ENCODE measurements at places on chromosomes 6 and 20.

DNA sequence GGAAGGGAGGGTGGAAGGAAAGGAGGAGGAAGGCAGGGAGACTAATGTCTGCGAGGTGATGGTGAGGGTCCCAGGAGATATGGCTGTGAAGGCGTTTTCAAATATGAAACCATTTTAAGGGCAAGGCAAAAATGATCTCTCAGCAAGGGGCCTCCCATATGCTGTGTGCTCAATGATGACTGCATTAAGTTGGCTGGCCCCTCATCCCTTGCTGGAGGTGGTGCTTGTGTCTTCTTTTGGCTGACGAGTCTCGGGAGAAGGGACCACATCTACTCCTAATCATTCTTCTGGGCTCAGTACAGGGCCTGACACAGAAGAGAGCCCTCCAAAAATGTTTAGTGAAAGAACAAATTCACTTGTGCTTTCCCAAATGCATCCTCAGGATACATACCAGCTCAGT lies 23.0 kb upstream of the MRPS18A start:
- no peak for DNase-seq

GRCh38 chr6:149909701-149910470 lies 12.0 kb upstream of the RAET1E start:
- no peak for DNase-seq

DNA sequence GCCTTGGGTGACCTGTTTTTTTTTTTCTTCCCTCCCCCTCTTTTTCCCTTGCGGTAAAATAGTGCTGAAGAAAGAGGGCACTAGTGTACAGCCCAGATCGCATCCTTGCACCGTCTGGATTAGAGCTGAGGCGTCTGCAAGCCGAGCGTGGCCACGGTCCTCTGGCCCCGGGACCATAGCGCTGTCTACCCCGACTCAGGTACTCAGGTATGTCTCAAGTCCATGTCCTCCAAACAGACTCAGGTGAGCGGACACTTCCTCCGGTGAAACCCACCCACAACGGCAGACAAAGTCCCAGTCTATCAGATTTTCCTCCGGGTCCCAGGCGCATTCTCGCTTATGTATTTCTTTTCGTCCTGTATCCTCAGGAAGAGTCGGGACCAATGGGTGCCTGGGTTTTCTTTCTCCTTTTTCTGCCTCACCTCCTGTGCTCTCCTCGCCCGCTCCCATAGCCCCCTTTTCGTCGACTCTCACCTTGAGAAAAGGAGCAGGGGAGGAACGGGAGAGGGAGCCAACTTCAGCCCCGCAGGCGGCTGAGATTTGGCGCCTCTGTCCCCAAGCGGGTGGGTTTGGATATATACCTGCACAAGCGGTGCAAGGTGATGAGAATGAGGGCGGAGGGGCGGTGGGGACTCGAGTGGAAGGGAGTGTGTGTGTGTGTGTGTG lies 1.1 kb upstream of the GRM1 start:
- DNase-seq: no peak

DNA sequence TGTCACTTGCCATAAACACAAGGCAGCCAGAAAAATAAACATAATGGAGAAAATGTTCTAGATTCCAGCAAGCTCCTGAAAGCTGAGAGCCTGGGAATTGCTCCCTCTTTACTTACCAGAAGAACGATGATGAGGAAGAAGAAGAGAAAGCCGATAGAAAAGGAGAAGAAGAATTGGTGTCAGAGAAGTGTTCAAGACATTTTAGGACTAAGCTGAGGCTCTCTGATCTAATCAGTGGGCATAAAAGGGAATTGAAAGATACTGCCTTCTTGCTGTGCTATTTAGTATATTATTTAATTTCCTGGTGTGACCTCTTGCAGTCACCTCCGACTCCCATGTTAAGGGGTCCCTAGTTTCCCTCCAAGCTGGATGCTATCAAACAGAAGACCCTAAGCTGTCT lies 316.6 kb upstream of the JARID2 start:
- DNase-seq: peak; percentile 17

GRCh38 chr6:16184129-16184528 lies 54.3 kb upstream of the GMPR start:
- DNase-seq: peak; percentile 73

DNA sequence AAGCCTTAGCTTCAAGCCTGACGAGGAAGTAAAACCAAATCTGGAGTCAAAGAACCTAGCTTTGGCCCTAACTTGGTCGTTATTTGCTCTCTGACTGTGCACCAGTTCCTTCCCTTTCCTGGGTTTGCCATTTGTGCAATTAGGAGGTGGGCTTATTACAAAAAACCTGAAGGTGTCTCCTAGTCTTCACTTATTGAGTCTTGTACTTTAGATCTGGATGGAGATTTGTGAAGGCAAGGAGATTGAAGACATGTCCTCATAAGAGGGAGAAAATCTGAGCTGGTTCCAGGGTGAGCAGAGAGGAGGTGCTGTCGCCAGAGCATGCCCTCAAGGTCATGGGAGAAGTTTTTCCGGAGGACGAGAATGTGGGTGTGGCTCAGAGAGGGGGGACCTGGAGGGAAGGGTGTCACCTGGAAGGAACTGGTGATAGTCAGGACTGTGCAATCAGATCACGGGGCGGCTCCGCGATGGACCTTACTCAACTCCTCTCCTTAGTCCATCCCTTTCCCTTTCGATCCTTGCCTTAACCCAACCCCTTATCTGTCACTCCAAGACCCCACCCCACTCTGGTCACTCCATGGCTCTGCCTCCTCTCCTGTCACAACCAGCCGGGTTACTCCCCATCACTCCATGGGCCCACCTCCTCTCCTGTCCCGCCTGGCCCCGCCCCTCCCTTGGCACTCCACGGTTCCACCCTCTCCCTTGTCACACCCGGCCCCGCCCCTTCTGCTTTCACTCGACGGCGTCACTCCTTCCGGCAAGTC lies 588 bp upstream of the ACSS2 start:
- DNase-seq: peak; percentile 99

DNA sequence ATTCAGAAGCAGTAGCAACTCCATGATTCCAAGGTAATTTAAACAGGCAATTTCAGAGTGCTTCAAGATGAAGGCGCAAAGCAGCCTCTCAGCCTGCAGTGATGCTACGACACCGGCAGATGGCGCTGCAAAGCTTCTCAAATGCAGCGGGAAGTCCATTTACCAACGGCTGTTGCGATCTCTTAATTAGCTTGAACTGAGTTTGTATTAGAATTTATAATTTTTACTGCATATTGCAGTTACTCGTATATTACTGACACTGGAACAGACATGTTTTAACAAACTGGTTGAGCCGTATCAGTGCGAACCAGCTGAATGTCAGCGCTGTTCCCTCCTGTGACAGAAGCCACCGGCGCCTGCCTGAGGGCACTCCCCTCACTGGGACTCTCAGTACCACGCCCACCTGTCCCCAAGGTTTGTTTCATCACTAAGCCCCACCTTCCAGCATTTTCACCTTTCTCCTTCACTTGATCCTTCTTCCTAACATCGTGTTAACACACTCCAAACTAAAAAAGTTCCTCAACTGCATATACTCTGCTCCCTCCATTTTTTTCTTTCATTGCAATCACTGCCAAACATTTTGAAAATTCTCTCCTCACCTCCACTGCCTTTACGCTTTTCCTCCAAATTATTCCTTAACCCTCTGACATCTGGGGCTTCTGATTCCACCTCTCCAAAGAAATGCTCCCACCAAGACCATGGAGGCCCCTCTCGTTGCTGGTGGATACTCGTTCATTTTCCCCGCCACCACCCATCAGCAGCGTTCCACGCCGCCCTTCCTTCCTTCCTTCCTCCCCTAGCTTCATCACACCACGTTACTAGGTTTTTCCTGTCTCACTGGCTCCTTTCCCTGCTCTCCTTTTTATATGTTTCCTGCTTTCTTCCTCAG lies 14.5 kb downstream of the GNL1 start:
- DNase-seq: peak; percentile 88

GRCh38 chr20:44909872-44910689 lies at the start of gene PABPC1L:
PABPC1L (plus strand) TSS chr20:44910060; CDS start chr20:44910144, 84 bp downstream.
- peak; percentile 59 for DNase-seq

- no peak for DNase-seq
These were observed 7.1 kb upstream of the ZBP1 start for GRCh38 chr20:57627339-57627738.

DNA sequence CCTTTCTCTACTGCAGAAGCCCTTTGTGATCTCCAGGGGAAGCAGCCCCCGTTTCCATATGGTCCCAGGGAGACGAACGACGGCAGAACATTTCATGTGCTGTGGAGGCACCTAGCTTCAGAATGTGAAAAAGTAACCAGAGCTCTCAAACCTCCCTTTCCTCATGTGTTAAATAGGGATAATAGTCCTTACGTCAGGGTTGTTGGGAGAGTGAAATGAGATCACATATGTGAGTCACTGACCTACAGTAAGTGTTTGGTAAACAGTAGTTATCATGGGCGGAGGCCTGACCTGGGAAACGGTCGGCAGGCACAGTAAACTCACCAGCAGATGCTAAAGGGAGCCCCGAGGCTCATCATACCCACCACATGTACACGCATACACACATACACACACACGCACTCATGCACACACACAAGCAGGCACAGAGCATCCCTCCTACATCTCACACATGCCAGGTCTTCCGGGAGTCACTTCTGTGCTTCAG lies 89.7 kb downstream of the LY86 start:
- DNase-seq: peak; percentile 66

- no peak for DNase-seq
These were observed 141.1 kb upstream of the FOXQ1 start for GRCh38 chr6:1170794-1171193.

GRCh38 chr6:53027131-53027718 lies 32.1 kb upstream of the GSTA4 start:
- DNase-seq: no peak

GRCh38 chr20:10970109-10970508 lies 296.3 kb upstream of the JAG1 start:
- no peak for DNase-seq

Data from inflammatory macrophage (primary cell).